ENCODE measurements at places on chromosomes 11 and 22. TPM values are rescaled to one million over a fixed set of nuclear protein-coding genes. Genes with fewer than 3 reads are reported as not detected.

VSTM5 gene
- total RNA-seq: not detected

GTF2H1 gene
- total RNA-seq: 23.8 TPM

ASPHD2 gene
- 0.71 TPM for total RNA-seq

DNA sequence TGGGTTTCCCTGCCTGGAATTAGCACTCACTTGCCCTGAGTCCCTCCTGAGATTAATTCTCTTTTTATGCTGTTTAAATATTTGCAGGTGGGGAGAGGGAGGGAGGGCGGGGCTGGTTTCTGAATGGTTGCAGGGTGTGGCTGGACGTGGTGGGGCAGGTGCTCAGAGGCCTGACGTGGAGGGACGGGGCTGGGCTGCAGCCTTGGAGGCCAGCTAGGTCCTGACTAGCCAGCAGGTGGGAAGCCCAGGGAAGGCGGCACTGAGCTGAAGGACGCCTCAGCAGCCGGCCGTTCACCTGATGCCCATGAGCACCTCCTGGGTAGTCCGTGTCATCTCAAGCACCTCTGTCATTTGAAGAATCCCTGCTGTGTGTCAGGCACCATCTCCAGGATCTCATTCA is 21.3 kb downstream of the SGSM1 start:
- no peak for DNase-seq

DNA sequence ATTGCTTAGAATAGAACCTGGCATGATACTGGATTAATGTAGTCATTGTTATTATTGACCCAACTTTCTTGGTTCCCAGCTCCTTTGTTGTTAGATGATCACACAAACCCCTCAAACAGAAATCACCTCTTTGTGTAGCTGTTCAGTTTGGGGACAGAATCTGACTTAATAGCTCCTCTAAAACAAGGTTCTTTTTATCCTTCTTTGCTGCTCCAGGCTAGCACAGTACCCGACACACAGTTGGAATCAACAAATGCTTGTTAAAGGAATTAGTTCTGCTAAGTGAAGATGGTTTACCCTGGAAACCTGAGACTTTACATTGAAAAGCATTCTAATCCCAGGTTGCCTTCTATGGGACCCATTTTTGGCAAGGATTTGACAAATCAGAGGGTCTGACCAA is 43.9 kb downstream of the GAB2 start:
- DNase-seq: no peak

GRCh38 chr22:37416827-37417226 is 10.5 kb downstream of the ELFN2 start:
- no peak for DNase-seq

GRCh38 chr11:37465221-37465620 is 867.2 kb upstream of the RAG2 start:
- no peak for DNase-seq

Data from right atrium auricular region (tissue), 2 donors.